ENCODE measurements at places on chromosomes 6 and 20.

DNA sequence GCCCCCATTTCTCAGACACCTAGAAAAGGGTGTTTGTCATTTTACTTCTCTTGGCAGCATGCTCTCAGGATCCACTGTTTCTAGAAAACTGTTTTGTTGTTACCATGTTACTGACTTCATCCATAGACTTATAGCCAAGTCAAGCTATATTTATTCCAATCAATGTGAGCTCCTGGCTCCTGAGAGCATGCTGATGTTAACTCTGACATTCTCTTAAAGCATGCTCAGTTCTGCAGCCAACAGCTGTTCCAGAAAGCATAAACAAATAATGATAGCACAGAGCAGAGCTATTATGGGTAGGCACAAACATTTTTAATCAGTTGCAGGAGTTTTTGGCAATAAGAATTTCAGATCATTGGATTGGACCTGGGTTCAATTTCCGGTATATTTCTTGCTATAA lies 92.4 kb upstream of the CEP85L start:
- DNase-seq = no peak

DNA sequence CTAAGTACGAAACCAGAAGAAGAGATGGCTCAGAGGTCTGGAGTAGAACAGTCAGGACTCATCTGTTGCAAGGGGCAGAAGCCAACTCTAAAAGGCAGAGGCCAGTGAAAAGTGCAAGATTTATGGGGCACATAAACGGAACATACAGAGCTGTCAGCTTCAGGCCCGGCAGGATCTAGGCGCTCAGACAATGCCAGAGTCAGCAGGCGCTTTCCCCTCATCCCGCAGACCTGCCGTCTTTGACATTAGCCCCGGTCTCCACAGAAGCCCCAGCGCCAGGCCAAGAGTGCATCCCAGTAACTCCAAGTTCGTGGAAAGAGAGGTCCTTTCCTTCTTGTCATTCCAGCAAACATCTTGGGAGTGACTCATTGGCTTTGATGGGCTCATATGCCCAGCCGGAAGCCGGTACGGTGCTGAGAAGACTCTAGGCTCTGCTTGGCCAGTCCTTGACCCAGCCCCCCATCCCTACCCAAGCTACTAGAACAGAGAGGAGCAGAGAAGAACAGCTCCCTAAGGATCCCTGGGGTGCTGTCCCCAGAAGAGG lies 260.9 kb downstream of the TAF4 start:
- DNase-seq = no peak

DNA sequence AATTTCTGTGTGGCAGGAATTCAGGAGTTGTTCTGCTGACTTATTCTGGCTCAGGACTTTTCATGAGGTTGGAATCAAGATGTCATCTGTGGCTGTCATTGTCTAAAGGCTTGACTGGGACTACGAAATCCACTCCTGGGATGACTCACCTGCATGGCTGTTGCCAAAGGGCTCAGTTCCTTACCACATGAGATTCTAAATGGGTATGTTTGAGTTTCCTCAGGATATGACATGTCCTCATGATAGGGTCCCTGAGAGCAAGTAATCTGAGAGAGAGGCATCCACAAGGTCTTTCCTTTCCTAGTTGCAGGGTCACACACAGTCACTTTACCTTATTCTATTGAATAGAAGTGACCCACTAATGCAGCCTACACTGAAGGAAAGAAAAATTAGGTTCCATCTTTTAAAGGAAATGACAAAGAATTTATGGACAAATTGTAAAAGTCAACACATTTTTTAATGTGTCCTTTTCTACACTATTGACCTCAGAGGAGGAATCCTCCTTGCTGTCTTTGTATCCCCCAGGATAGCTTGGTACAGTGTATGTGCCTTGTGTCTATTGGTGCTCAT lies 1025.0 kb upstream of the GJE1 start:
- no peak for DNase-seq

- DNase-seq = no peak
Measured at GRCh38 chr6:167005350-167006159, 6.4 kb downstream of the CEP43 start.

GRCh38 chr6:29917857-29918256 lies 24.5 kb upstream of the HLA-A start:
- no peak for DNase-seq

DNA sequence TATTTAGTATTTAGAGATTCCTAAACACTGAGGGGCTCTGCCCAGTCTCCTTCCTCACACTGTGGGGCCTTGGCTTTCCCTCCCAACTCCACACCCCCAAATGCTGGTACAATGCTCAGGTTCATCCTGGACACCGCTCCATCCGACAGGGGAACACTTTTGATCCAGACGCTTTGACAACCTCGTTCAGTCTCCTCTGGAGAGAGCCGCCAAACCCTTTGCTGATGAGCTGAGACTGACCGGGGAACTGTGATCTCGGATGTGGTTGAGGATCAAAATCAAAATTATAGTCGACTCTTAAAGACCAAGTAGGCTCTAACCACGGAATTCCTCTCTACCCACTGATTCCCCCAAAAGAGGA lies 38.8 kb upstream of the HLA-E start:
- no peak for DNase-seq

DNA sequence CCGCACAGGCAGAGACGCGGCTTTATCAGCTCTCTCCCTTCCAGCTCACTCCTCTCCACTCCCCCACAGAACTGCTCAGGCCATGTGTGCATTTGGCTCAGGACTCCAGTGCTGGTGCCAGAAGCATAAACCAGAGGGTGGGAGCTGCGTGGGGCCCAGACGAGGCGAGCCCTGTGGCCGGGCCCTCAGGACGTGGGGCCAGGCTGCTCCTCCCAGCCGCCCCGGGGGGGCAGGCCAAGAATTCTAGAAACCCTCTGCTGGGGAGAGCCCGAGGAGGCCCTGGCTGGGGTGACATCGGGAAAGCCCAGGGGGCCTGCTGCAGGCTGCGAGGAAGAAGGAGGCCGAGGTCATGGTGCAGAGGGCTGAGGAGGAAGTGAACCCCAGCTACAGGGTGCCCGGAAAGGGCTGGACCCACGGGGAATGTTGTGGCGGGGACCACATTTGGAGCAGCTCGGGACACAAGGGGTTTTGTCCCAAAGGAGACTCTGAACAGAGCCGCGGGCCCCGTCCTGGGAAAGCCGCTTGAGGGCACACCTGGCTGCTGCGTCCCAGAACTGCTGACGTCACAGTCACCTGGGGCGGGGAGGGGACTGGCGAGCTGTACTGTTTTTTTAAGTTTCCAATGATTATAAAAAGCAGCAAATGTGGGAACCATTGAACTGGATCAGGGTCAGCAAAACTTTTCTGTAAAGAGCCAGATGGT lies 107.1 kb downstream of the BANF2 start:
- DNase-seq = peak; percentile 74

DNA sequence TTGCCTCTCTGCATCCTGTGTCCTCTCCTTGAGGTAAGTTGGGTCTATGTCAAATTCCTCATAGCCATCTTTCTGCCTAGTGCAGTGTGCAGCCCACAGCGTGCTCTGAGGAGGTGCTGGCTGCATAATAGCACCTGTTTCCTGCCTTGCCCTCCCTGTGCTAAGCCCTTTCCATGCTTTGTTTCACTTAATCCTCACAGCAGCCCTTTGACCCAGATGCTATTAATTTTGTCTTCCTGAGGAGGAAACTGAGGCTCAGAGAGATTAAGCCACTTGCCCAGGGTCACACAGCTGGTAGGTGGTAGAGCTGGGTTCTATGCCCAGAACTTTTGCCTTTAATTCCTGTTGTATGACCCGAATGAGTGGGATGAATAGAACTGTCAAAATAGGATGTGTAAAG lies 13.5 kb downstream of the FAM83D start:
- no peak for DNase-seq

- no peak for DNase-seq
Measured at GRCh38 chr6:159969921-159970320, 1.0 kb downstream of the IGF2R start.

DNA sequence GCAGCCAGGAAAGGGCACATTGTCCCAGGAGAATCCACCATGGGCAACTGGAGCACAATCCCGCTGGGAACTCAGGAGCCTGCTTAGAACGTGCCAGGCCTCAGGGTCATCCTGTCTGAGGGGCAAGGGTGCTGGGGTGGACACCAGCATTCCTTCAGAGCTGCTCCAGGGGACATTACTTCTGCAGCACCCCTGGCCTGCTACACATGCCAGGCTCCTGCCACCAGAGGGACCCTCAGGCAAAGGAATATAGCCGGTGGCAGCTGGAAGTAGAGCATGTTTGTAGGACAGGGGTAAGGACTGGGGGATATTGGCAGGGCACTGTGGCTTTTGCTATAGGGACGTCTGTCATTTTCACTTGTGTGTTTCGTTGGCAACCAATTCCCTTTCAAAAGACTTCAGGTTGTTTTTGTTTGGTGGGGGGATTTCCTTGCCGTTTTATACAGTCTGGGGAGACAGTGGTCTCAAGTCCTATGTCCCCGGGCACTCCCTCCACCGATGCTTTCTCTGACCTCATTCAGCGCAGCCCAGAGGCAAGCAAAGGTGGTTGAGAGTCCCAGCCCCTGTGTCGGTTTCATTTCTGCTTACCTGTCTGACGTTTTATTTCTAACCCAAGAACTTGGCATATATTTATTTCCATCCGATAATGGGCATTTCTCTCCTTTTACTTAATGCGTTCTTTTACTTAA lies 130.8 kb downstream of the JPH2 start:
- peak; percentile 75 for DNase-seq

DNA sequence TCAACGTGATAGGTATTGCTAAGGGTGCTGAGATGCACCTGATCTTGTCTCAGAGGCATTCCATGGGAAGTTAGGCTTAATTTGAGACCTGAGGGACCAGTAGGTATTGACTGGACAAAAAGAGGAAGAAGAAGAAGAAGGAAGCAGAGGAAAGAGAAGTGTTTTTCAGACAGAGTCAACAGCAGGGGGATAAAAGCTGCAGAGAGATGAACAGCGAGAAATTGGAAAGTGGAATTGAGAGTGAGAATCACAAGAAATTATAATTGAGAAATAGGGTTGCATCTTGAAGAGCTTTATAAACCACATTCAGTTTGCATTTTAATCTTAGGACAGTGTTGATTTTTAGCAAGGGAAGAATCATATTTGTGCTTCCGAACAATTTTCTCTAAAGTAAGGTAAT lies 254.0 kb downstream of the CD83 start:
- DNase-seq = no peak

DNA sequence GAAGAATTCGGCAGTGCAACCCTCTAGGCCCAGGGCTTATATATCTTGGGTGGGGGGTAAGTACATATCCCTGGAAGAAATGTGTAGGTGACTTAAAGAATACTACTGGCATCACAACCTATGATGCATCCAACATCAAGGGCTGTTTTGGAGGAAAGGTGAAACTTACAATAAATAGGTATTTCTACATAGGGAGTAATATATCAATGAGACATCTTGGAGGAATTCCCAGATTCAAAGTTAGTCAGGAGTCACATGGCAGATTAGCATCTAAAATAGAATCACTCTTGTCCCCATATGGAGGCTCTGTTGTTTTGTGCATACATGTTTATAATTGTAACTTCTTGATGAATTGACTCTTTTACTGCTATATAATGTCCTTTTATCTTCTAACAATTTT lies 375.5 kb downstream of the PAX1 start:
- DNase-seq = no peak

GRCh38 chr6:81996414-81996813 lies 243.9 kb upstream of the TENT5A start:
- DNase-seq = no peak

GRCh38 chr6:17845598-17845997 lies 138.9 kb upstream of the NUP153 start:
- no peak for DNase-seq

- no peak for DNase-seq
Measured at GRCh38 chr6:74409447-74409846, 713.4 kb downstream of the CD109 start.
